Type B pancreatic cell (in vitro differentiated cells): ENCODE measurements at places on chromosomes 1 and 21. TPM values are rescaled to one million over a fixed set of nuclear protein-coding genes. Genes with fewer than 3 reads are reported as not detected.

- DNase-seq: no peak
Measured at GRCh38 chr1:88979054-88979748, 13.2 kb downstream of the KYAT3 start.

DNA sequence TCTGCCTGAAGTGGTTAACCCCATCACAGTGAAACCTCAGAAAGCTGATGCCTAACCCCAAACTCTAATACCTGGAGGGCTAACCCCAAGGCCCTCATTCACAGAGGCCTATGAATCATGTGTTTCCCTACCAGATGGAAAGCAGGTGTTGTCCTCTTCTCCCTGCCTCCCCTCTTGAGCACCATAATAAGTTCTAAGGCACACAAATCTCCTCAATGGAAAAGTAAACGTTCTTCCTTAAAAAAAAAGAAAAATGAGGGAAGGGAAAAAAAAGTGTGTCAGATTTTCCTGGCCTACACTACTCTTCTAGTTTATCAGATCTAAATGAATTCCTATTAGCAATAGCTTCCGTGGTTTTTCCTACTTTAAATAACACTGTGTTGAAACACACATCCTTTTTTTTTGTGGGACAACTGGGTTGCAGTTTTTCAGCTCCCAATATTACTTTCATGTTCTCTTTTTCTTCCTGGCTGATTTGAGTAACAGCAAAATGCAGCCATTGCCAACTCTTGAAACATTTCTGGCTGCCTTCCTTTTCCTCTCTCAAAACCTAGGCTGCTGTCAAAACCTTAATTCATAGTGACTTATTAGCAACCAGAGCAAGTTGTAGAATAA is 43.2 kb downstream of the SLC44A3 start:
- no peak for DNase-seq

GRCh38 chr21:29350246-29350779 is 51.6 kb downstream of the BACH1 start:
- no peak for DNase-seq

GRCh38 chr1:153697191-153698019 is 18.9 kb downstream of the NPR1 start:
- no peak for DNase-seq

DNA sequence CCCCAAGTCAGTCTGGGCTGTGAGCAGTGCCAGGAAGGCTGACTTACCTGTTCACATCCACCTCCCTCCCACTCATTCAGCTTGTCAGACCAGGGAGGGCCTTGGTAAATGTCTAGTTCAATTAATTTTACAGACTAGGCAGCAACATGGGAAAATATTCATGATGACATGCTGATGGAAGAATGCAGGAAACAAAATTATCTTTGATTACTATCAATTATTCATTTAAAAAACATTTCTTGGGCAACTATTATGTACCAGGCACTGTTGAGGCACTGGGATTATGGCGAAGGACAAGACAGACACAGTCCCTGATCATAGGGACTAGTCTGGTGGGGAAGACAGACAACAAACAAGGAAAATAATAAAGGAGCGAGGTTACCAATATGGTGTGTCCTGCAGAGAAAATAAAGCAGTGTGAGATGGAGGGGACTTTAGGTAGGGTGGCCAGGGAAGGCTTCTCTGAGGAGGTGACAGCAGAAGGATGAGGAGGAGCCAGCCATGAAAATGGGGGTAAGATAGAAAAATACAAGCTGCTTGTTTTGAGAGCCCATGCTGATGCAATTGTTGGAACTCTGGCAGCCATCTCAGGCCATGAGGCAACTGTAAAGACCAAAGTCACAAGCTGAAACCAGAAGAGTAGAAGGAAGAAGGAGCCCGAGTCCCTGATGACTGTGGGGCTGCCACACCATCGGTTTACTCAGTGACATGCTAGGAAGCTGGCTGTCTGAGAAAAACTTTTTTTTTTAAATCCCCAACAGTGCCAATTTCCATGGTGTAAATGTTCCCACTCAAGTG is 14.0 kb downstream of the TRIM62 start:
- no peak for DNase-seq

DNA sequence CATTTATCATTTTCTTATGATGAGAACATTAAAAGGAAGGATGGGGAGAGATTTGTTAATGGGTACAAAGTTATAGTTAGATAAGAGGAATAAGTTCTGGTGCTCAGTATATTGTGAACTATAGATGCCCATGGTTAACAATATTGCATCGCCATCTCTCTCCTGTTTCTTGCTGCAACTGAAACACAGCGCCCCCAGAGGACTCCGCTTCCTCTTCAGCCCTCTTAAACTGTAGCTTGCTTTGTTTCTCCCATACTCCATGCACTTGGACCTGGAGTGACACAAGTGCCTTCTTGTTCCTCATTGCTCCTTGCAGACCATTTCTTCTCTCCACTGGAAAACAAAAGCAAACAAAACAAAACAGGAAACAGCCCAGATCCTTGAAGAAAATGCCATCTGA is 70.1 kb upstream of the NTPCR start:
- no peak for DNase-seq

Gene NFYC
- 70.0 and 71.3 TPM in 2 replicates for total RNA-seq

Gene SLC6A17
- total RNA-seq: 0.50 and 0.58 TPM in 2 replicates

Gene KRTAP10-8
- not detected in 2 replicates for total RNA-seq
